Lung (tissue), 17 donors: ENCODE measurements at places on chromosomes 7 and 10.

- no peak for DNase-seq
Measured at GRCh38 chr7:16430133-16430532, 8.8 kb upstream of the CRPPA start.

DNA sequence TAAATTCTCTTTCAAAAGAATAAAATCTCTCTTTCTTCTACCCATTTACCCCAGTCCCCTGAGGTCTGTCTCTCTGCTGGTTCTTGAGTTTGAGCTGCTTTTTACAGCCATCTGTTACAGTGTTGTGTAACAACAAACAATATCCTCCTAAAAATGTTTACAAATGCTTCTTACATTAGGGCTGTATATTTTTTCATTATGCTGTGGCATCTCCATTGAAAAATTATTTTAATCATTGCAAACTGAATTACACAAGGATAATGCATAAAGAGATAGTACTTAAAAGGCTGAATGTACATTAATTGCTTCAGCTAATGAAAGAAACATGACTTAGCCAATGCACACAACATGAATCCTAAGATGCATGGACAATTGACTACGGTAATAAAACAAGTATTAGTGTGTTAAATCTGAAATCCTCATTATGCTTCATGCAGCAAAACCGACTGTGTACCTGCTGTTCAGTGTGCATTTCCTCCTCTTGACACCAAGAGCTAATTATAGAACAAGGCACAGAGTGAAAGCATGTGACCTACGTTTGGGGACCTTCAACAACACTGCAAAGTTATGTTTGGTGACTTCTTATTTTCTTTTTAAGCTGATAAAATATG is 181.7 kb upstream of the RHOBTB1 start:
- DNase-seq: no peak

GRCh38 chr7:54180796-54181195 is 361.4 kb upstream of the VSTM2A start:
- no peak for DNase-seq

DNA sequence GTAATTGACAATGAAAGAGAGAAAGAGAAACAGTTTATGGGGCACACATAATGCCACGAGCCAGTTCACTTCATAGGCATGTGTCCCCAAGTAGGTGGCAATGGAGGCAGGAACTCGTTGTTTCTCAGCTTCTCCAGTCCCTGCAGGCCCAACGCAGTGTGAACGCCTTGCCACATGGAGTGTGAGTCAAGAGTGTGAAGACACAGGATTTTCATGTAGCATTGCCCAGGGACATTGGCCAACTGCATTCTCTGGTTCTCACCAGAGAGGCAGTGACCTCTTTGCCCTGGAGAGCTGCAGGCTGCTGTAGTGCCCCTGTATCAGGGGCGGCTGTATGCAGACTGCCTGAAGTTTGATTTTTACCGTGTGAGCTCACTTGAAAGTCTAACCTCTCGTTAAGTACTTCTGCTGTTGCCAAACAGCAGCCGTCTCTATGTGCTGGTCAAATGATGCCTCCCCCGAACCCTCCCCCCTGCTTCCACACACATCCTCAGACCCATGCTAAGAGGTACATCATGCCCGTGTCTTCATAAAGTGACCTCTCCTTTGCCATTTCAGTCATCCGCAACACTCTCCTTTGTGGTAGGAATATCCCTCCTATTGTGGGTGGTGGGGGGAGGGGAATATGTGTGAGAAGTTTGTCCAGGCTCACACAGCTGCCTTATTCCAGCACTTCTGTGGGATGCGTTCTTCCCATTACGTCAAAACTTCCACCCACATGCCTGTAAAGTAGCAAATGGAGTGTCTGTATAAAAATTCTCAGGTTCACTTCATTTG is 12.7 kb downstream of the LRRC18 start:
- DNase-seq: peak; percentile 37

DNA sequence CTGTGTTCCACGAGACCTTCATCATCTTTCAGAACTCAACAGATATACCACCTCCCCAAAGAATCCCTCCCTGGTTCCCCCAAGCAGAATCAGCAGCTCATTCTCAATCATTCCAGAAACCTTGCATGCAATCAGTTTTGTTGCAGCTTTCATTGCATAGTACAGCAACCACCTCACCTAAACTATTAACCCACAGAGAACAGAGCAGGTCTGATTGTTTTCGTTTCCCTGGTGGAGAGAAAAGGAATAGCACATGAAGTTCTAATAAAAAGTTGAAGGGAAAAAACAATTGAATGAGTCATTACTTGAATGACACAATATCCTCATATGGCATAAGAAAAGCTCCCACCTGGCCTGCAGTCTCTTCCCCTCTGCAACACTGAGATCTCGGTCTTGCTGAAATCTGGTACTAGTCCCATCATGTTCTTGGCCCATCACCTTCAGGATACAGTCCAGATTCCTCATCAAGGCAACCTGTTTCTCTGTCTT is 147.1 kb upstream of the GDF10 start:
- no peak for DNase-seq

DNA sequence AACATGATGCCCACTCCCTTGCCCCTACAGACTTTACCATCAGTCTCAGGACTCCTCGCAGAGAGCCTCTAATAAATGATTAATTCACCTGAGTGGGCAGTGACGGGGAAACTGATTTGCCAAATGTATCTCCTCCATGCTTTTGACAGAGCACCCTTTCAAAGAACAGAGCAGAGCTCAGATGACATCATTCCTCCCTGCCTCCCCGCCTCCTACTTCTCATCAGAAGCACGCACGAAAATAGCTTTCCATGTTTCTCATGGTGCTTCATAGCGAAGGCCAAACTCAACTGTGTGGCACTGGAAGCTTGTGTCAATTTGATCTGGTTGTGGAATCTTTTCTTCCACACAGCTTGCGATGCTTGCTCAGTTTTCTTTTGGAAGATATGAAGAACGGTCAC is 442.5 kb downstream of the RPS24 start:
- no peak for DNase-seq
